HFFc6 (cell line): ENCODE measurements at places on chromosomes 1 and 21. TPM values are rescaled to one million over a fixed set of nuclear protein-coding genes. Genes with fewer than 3 reads are reported as not detected.

GRCh38 chr1:213987422-213987926 is 299 bp upstream of the PROX1 start:
- peak overlapping the region; percentile 77 for H3K27ac ChIP-seq
- H3K4me3 ChIP-seq, result peak overlapping the region; percentile 93
- H3K4me1 ChIP-seq, result peaks cover 13% of the 10 kb centered on the region

GRCh38 chr1:44012941-44013609 is 18.2 kb downstream of the SLC6A9 start:
- no peaks in the 10 kb centered on the region for H3K36me3 ChIP-seq
- DNase-seq, result no peak
- H3K4me3 ChIP-seq, result no peak overlapping the region
- H3K4me1 ChIP-seq, result no peaks in the 10 kb centered on the region
- peaks cover 4% of the 10 kb centered on the region for H3K27me3 ChIP-seq
- no peak overlapping the region for H3K27ac ChIP-seq

GRCh38 chr1:161196521-161197451 is 2.1 kb downstream of the ADAMTS4 start:
- H3K4me3 ChIP-seq, result peak overlapping the region; percentile 81
- H3K27me3 ChIP-seq, result peaks cover 5% of the 10 kb centered on the region
- peak; percentile 68 for DNase-seq
- no peaks in the 10 kb centered on the region for H3K36me3 ChIP-seq
- peaks cover 59% of the 10 kb centered on the region for H3K4me1 ChIP-seq
- H3K27ac ChIP-seq, result peak overlapping the region; percentile 86

DNA sequence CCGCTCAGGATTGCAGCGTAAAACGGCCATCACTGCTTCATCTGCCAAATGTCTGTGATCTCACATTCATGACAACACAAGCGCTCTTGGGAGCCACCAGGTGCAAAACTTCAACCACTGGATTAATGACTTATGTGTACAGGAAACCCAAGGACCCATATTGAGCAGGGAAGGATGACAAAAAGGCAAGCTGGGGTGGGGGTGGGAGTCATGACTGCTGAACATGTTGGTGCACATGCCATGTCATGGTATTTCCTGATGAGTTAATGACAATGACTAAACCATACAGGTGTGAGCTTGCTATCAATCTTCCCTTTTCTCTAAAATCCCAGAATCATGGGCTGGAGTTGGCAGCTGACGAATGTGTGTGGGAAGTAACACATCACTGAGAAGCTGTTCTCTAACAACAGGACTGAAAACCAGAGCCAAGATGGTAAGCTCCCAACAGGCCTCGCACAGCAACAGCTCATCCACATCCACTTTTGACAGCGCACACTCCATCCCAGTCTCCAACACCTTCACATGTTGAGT is 3.1 kb upstream of the SH2D5 start:
- H3K4me1 ChIP-seq, result peaks cover 51% of the 10 kb centered on the region
- H3K27me3 ChIP-seq, result peaks cover 3% of the 10 kb centered on the region
- DNase-seq, result no peak
- H3K27ac ChIP-seq, result peak overlapping the region; percentile 43; the same call in 1 of the 2 replicates
- peaks cover 38% of the 10 kb centered on the region for H3K36me3 ChIP-seq
- H3K4me3 ChIP-seq, result no peak overlapping the region

GRCh38 chr1:172177849-172178248 is 242.6 kb upstream of the C1orf105 start:
- H3K27ac ChIP-seq, result no peak overlapping the region
- no peak overlapping the region for H3K4me3 ChIP-seq
- H3K27me3 ChIP-seq, result no peaks in the 10 kb centered on the region
- no peaks in the 10 kb centered on the region for H3K36me3 ChIP-seq

GRCh38 chr1:171828794-171829193 is 12.5 kb upstream of the DNM3 start:
- H3K36me3 ChIP-seq, result peaks cover 6% of the 10 kb centered on the region; the same call in 1 of the 2 replicates
- no peaks in the 10 kb centered on the region for H3K4me1 ChIP-seq
- no peak overlapping the region for H3K4me3 ChIP-seq
- peaks cover 11% of the 10 kb centered on the region; the same call in 1 of the 2 replicates for H3K27me3 ChIP-seq

Gene OR2T2
- total RNA-seq, result not detected in 2 replicates

Gene TTLL7
- 6.8 to 7.8 TPM (median 7.6 TPM) in 3 replicates for total RNA-seq
